Activated naive CD8-positive, alpha-beta T cell treated with anti-CD3 and anti-CD28 coated beads for 36 hours (primary cell): ENCODE measurements at places on chromosomes 1 and 21.

GRCh38 chr1:220751111-220751510 lies 3.0 kb downstream of the MTARC2 start:
- no peak for DNase-seq

DNA sequence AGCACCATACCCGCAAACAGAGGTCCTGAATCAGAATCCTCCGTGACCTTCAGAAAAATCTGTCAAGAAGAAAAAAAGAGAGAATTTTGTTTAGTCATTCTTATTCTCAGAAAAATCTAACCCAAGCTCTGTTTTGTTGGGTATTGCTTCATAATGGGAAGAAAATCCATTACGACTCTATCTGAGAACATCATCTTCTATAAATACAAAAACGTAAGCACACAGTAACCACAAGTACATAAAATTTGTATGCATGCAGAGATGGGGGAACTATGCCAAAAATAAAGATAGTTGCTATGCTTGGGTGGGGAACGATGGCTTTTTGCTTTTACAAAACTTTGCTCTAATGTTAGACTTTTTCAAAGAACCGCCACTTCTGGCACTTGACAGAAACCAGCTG lies 84.2 kb downstream of the ABCA4 start:
- DNase-seq, result no peak

GRCh38 chr1:204760350-204760749 lies 74.8 kb upstream of the LRRN2 start:
- DNase-seq, result no peak

GRCh38 chr21:17671733-17672132 lies 59.0 kb upstream of the BTG3 start:
- no peak for DNase-seq

GRCh38 chr1:8701794-8702471 lies 115.5 kb downstream of the RERE start:
- DNase-seq, result no peak
